ENCODE measurements at places on chromosomes 5 and 9. TPM values are rescaled to one million over a fixed set of nuclear protein-coding genes. Genes with fewer than 3 reads are reported as not detected.

The LCNL1 gene
- not detected for total RNA-seq

The SHROOM1 gene
- total RNA-seq, result 1.9 TPM

The SLC6A3 gene
- total RNA-seq, result not detected

The FOXI1 gene
- total RNA-seq, result not detected

DNA sequence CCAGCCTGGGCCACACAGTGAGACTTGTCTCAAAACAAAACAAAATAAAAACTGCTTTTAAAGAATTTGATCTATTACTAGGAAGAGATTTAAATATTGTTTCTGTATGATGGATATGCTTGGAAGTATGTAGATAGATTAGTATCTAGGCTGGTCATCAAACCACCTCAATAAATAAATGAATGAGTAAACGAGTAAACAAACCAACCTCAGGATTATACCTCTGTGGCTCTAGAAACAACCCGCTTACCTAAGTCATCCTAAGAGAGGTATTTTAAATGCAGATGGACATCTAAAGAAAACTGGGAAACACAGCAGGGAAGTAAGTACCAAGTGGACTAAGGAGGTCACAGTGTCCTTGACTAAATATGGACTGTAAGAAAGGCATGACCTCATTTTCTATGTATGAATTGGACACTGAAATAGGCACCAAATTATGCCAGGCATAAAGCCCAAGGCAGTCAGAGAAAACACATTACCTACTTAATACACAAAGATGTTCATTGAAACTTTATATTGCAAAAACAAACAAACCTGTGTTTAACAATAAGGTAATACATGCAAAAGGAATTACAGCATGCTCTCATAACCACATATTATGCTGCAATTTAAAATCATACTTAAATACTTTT, 7.3 kb downstream of the ANKH start:
- peaks cover 6% of the 10 kb centered on the region for H3K4me1 ChIP-seq
- no peak for DNase-seq
- H3K4me3 ChIP-seq, result no peak overlapping the region

DNA sequence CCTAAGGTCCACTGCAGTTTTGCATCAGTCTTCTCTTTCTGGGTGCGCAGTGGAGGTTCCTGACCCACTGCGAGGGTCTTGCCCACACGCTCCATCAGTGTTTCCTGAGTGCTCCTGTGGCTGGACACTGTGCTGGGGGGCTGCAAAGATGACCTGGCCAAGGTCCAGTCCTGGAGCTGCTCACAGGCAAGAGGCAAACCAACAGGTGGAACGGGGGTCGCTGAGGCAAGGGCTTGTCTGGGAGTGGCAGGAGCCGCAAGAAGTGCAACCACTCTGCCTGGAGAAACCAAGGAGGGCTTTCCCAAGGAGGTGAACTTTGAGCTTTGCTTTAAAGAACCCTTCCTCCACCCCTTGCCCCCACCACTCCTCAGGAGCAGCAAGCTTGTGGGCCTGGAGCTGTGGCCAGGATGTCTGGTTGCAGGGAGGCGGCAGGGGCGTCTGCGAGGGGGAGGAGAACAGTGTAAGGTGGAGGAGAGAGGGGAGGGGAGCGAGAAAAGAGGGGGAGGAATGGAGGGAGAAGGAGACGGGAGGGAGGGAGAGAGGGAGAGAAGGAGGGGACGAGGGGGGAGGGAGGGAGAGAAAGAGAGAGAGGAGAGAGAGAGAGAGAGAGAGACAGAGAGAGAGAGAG, 444 bp upstream of the CPLX2 start:
- peaks cover 3% of the 10 kb centered on the region for H3K4me1 ChIP-seq
- H3K27me3 ChIP-seq, result peaks cover 25% of the 10 kb centered on the region
- H3K4me3 ChIP-seq, result no peak overlapping the region
- no peak overlapping the region for H3K27ac ChIP-seq
- no peak for DNase-seq

GRCh38 chr5:97243353-97243752, 60.3 kb upstream of the RIOK2 start:
- no peak overlapping the region for H3K27ac ChIP-seq
- H3K4me3 ChIP-seq, result no peak overlapping the region
- no peaks in the 10 kb centered on the region for H3K27me3 ChIP-seq

- no peaks in the 10 kb centered on the region for H3K36me3 ChIP-seq
- H3K27me3 ChIP-seq, result no peaks in the 10 kb centered on the region
- no peak overlapping the region for H3K27ac ChIP-seq
- H3K4me1 ChIP-seq, result peaks cover 20% of the 10 kb centered on the region
Measured at GRCh38 chr9:14281876-14282275, 32.1 kb downstream of the NFIB start.

DNA sequence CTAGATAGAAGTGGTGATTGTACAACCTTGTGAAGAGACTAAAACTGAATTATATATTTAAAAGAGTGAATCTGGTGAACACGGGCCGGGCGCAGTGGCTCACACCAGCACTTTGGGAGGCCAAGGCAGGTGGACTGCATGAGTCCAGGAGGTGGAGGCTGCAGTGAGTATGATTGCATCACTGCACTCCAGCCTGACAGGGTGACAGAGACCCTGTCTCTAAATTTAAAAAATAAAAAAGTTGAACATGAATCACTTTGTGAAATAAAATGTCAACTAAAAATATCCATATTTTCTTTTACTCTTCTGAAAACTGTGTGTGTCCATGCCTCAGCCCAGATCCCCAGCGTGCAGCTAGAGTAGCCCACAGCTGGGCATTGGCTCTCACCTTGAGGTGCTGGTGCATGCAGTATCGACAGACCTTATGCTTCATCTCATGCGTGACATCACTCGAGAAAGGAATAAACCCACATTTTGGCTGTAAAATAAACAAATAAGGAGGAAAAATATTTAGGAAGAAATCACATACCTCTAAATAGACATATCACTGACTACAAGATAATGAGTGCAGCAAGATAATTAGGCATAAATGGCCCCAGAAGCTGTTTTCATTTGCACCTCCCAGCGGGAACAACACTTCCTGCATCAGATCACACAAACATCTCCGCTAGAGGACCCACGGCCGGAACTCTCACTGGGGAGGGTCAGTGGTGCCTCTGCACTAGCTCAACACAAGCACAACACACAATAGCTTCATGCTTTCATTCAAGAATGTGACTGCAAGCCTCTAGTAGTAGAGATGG, 22.1 kb downstream of the IPPK start:
- no peaks in the 10 kb centered on the region for H3K27me3 ChIP-seq
- DNase-seq, result no peak
- H3K4me3 ChIP-seq, result no peak overlapping the region
- H3K4me1 ChIP-seq, result peaks cover 9% of the 10 kb centered on the region

GRCh38 chr9:21554813-21555212, 72.7 kb upstream of the IFNE start:
- no peaks in the 10 kb centered on the region for H3K36me3 ChIP-seq
- no peak overlapping the region for H3K27ac ChIP-seq
- H3K27me3 ChIP-seq, result peaks cover 49% of the 10 kb centered on the region
- no peak for DNase-seq

DNA sequence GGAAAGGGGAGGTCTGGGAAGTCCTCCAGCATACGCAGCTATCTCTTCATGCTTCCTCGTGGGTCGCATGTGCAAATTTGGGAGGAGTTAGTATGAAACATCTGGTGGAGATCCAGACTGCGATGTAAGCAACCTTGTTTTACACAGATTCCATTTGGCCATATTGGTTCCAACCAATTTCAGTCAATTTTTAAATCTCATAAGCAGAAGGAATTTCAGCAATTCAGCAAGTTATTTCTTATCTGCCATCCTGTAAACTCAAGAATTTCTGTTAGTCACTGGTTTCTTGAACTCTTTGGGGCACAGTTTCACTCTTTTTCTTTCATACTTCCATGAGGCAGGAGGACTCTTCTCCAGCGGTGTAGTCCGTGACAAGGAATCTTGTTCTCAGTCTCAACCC, 130.4 kb upstream of the CLINT1 start:
- H3K36me3 ChIP-seq, result no peaks in the 10 kb centered on the region
- no peak for DNase-seq
- no peaks in the 10 kb centered on the region for H3K27me3 ChIP-seq
- no peak overlapping the region for H3K4me3 ChIP-seq

DNA sequence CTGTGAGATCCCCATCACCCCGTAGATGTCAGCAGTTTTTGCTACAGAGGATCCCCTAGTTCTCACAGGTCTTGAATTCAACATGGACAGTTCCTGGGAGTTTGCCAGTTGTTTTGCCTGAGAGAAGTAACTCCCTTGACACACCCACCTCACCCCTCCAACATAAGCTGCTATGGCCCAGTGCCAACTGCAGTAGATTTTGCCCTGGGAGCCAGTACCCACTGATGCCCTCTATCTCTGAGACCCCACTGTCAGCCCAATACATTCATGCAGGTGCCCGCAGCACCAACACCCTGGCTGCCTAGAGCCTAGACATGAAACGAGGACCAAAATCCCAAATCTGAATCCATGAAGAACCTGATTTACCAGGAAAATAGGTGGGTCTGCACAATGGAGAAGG, 583.9 kb upstream of the CTNND2 start:
- no peak overlapping the region for H3K27ac ChIP-seq
- no peaks in the 10 kb centered on the region for H3K27me3 ChIP-seq
- H3K4me3 ChIP-seq, result no peak overlapping the region
- DNase-seq, result no peak

DNA sequence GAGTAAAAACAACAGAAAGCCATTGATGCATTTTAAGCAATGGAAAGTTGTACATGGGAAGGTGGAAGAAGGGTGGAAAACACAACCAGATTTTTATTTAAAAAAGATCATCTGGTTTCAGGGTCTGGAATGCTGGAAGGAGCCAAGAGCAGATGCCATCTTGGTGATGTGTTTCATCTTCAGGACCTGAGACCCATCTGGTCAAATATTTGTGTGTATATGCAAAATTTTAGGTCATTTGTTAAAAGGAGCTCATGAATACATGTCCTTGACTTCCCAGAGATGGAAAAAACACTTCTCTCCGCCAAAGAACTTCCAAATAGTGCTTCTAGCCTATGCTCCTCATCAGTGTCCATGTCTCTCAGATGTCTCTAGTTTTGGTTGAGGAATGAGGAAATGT, 110.6 kb upstream of the GDNF start:
- DNase-seq, result no peak
- H3K4me1 ChIP-seq, result no peaks in the 10 kb centered on the region
- no peaks in the 10 kb centered on the region for H3K36me3 ChIP-seq
- H3K27me3 ChIP-seq, result peaks cover 5% of the 10 kb centered on the region
- H3K4me3 ChIP-seq, result no peak overlapping the region

- H3K36me3 ChIP-seq, result no peaks in the 10 kb centered on the region
- no peak overlapping the region for H3K4me3 ChIP-seq
- peaks cover 14% of the 10 kb centered on the region for H3K27me3 ChIP-seq
- no peaks in the 10 kb centered on the region for H3K4me1 ChIP-seq
- DNase-seq, result no peak
Measured at GRCh38 chr5:150303070-150303615, 438 bp upstream of the ARSI start.

GRCh38 chr5:156883316-156883875, 33.3 kb downstream of the PPP1R2B start:
- no peaks in the 10 kb centered on the region for H3K4me1 ChIP-seq
- no peak overlapping the region for H3K27ac ChIP-seq
- no peaks in the 10 kb centered on the region for H3K27me3 ChIP-seq
- H3K36me3 ChIP-seq, result no peaks in the 10 kb centered on the region
- H3K4me3 ChIP-seq, result no peak overlapping the region
- no peak for DNase-seq

GRCh38 chr9:92295240-92295790, 1.8 kb upstream of the IARS1 start:
- H3K27ac ChIP-seq, result no peak overlapping the region
- H3K27me3 ChIP-seq, result no peaks in the 10 kb centered on the region
- peaks cover 32% of the 10 kb centered on the region for H3K36me3 ChIP-seq
- peaks cover 30% of the 10 kb centered on the region for H3K4me1 ChIP-seq
- DNase-seq, result no peak

DNA sequence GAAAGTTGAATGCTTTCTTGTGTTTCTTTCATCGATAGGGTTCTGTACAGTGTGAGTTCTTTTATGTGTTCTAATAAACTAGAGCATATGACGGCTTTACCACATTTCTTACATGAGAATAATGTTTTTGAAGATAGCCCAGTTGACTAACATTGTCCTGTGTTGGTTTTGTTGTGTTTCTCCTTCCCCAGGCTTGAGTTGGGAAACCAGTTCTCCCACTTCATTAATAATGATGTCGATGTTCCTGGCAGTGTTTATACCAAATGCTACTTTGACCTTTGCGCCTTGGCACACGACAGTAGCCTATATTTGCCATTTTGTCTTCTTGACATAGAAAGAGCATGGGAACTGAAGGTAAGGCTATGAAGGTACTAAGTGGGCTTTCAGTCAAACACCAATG, 14.4 kb upstream of the ZNF782 start:
- no peaks in the 10 kb centered on the region for H3K36me3 ChIP-seq
- no peak overlapping the region for H3K4me3 ChIP-seq
- no peaks in the 10 kb centered on the region for H3K4me1 ChIP-seq

- H3K27ac ChIP-seq, result no peak overlapping the region
- H3K36me3 ChIP-seq, result no peaks in the 10 kb centered on the region
- no peaks in the 10 kb centered on the region for H3K27me3 ChIP-seq
- no peak for DNase-seq
Measured at GRCh38 chr5:103587185-103587748, 24.7 kb upstream of the NUDT12 start.

DNA sequence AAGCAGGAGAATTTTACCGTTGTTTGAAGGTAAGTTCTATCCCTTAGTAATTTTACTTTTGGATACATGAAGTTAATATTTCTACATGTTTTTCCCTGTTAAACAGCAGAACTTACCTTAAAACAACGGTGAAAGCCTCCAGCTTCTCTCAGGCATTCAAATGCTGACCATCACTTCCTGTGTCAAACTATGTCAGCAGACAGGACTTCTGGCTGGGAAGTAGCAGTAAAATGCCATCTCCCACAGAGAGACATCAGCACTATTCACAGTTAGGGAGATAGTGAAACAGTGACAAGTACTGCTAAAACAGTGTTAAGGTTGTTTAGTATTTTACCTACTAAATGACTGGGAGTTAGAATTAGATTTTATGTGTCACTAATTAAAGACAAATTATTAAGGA, 34.2 kb upstream of the GOLGA1 start:
- H3K4me3 ChIP-seq, result no peak overlapping the region
- no peak for DNase-seq
- H3K27ac ChIP-seq, result no peak overlapping the region
- H3K36me3 ChIP-seq, result no peaks in the 10 kb centered on the region
- H3K27me3 ChIP-seq, result no peaks in the 10 kb centered on the region

GRCh38 chr5:151551985-151552384, 39.1 kb downstream of the FAT2 start:
- H3K27me3 ChIP-seq, result no peaks in the 10 kb centered on the region
- H3K4me1 ChIP-seq, result no peaks in the 10 kb centered on the region
- DNase-seq, result no peak
- H3K4me3 ChIP-seq, result no peak overlapping the region
